Adipocyte (in vitro differentiated cells): ENCODE measurements at places on chromosomes 16 and 17.

DNA sequence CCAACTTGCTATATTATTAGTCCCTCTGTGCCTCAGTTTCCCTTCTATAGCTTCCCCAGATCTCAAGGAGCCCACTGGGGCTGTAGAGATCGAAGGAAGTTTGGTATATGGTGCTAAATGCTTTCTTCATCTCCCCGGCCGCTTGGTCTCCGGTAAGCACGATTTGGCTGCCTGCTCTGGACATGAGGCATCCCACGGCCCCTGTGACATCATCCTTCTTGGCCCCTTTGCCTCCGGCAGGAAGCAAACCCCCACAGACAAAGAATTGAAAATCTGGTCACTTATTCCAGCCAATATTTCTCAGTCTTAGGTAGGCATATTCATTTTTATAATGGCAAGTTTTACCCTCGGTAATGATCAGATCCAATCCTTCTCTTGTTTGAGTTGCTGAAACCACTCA is 65.8 kb downstream of the WSCD1 start:
- DNase-seq, result no peak

GRCh38 chr17:50102164-50102991 is 7.2 kb downstream of the PDK2 start:
- DNase-seq, result no peak

DNA sequence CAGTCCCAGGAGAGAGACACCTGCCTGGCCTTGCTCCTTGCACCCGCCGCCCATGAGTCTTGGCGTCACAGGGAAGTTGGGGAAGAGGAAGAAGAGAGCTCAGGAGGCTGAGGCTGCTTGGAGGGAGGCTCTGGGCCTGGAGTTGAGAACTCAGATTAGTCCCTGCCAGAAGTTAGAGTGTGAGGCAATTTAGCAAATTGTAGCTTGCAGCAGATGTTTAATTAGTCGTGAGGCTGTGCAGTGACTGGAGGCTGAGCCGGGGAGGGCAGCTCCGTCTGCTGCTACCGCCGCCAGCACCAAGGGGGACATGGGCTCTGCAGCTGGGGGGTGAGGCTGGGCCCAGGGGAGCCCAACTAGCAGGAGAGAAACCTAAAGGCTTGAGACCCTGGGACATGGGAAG is 738.3 kb upstream of the EEF2KMT start:
- DNase-seq, result no peak

DNA sequence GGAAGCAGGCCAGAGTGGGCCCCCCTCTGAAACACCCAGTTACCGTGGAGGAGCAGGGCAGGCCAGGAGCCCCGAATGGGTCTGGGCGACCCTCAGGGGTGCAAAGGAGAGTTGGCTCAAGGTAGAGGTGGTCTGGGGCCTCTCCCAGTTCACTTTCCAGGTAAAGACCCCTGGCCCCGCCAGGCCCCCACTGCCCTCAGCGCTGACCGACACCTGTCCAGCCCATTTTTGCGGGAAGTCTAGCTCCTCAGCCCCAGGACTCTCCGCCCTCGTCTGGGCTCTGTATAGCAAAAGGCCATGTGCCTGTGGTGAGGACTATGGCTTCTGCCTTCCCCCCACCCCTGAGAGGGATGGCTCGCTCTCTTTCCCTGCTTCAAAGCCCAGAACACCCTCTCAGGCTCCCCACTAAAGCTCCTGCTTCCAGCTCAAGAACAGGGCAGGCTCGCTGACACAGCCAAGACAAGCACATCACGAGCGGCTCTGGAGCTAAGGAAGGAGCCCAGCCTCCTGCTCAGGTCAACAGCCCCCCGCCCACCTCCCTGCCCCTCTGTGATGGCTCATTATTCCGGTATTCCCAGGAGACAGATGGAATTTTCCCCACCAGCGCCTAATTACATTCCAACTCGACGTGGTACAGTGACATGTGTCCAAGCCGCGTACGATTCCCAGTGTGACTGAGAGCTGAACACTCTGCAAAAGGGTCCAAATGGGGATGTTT is 59.4 kb downstream of the RTN4RL1 start:
- no peak for DNase-seq

DNA sequence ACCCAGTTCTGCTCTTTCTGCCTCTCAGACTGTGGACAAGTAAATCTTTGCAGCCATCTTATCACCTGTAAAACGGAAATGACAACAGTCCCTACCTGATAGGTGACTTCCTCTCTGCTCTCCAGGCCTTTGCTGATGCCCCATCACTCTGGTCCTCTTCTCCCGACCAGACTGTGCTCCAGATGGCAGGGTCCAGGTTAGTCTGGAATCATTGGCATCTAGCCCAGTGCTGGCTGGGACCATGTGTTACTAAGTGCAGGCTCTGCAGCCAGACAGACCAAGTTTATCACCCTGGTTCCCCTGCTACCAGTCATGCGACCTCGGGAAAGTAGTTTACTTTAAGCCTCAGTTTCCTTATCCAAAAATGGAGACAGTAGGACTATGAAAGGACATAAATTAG is 1.8 kb upstream of the NUBP1 start:
- no peak for DNase-seq

DNA sequence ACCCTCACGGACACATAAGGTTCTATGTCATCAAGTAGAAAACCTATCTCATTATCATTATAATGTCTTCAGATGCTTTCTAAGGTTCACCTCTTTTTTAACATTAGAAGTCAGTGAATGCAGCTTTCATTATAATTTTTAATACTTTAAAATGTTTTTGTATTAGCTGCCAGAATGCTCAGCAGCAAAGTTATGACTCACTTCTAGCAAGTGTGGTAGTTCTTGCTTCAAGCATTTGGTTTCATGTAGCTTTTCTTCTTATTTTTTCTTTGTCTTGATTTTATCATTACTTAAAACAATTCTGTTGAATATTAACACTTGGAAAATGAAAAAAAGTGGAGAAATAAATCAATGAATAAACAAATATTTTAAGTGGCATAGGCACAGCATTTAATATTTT is 23.4 kb downstream of the LPCAT2 start:
- DNase-seq, result peak; percentile 28

DNA sequence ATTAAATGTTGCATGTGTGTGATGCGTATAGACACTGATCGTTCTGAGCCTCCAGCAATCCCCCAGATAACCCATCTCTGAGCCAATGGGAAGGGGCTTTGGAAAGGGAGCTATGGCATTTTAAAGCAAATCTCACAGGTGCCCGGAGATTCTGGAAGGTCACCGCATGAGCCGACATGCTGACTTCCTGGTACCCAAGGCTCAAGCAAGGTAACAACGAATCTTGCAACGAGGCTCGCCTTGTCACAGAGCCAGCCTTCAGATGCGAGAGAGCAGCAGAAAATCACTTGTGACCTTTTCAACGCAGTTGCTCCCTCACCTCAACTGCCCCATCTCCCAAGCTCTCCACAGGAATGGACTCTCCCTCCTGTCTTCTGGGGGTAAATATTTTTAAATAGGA is 154.8 kb upstream of the CDH5 start:
- DNase-seq, result no peak

GRCh38 chr16:28162326-28162877 is 49.4 kb downstream of the XPO6 start:
- no peak for DNase-seq

- peak; percentile 33 for DNase-seq
Measured at GRCh38 chr17:40827746-40828453, 5.5 kb upstream of the KRT10 start.

- no peak for DNase-seq
Measured at GRCh38 chr16:88781140-88782077, 3.6 kb downstream of the PIEZO1 start.

GRCh38 chr16:63975669-63976068 is 1146.2 kb downstream of the CDH11 start:
- no peak for DNase-seq

DNA sequence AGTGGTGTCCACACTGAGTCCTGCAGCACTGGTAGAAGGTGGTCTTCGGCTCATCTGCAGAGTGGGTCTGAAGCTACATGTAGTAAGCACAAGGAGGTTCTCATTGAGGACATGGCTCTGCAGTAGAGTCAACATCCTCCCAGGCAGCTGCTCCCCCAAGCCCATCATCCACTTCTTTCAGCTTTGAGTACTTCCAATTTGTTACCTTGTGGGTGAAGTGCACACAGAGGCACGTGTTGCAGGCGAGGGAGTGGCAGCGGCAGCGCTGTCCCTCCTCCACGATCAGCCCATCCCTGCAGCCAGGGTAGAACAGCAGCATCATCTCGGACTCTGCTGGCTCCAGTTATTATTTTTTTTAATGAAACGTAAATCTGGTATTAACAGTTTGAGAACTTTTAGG is 1.8 kb upstream of the SSTR2 start:
- DNase-seq, result no peak

GRCh38 chr17:80822700-80823410 is 168.8 kb upstream of the CHMP6 start:
- no peak for DNase-seq

DNA sequence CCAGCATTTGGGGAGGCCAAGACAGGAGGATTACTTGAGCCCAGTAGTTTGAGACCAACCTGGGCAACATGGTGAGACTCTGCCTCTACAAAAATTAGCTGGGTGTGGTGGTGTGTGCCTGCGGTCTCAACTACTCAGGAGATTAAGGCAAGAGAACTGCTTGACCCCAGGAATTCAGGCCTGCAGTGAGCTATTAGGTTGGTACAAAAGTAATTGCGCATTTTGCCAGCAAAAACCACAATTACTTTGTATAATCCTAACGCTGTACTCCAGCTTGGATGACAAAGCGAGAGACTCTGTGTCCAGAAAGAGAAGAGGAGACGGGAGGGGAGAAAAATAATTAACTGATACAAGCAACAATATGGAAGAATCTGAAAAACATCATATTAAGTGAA is 32.7 kb downstream of the YWHAE start:
- DNase-seq, result no peak

DNA sequence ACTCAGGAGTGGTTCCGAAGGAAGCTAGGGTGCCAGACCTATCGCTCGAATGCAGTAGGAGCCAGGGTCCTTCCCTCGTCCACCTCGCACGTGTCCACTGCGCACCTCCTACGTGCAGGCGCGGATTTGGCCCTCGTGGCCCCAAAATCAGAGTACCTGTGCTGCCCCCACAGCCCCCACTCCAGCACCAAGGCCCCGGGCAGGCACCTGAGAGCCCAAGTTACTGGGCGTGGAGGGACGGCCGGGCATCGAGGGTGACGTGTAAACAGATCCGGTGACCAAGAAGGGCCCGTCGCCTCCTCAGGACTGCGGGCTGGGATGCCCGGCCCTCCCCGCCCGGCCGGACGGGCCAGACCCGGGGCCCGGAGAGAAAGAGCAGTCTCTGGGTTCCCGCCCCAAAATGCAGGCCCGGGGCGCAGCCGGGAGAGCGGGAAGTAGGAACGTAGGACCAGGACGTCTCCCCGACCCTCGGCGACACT is 492 bp downstream of the SLC25A39 start:
- peak; percentile 53 for DNase-seq

GRCh38 chr17:33712120-33712519 is 419.0 kb upstream of the ASIC2 start:
- DNase-seq, result no peak

GRCh38 chr17:8002721-8003593 is 542 bp downstream of the GUCY2D start:
- no peak for DNase-seq

DNA sequence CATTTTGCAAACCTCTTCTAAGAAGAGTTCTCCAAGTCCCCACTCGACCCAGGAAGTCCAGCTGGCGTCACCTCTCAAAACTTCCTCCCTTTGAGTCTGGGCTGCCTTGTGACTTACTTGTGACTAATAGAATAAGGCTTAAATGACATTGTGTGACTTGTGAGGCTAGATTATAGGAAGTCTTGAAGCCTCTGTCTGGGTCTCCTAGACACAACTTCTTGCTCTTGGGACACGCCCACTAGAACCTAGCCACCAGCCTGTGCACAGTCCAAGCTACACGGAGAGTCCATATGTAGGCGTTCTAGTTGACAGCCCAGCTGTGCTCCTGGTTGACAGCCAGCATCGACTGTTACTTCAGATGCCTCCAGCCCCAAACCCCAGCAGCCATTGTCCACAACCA is 66.7 kb upstream of the TANC2 start:
- no peak for DNase-seq

DNA sequence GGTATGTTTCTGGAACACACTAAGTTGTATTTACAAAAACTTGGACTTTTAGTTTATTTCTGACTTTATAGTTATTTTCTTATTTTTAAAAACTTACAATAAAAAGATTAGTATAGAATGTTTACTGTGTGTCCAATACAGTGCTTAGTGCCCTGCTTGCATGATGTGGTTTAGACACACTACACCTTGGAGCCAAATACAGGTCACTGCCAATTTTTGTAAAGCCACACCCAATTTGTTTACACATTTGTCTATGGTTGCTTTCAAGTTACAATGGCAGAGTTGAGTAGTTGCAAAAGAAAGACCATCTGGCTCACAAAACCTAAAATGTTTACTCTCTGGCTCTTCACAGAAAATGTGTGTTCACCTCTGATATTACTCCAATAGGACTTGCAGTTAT is 807.1 kb downstream of the KCNJ2 start:
- no peak for DNase-seq

DNA sequence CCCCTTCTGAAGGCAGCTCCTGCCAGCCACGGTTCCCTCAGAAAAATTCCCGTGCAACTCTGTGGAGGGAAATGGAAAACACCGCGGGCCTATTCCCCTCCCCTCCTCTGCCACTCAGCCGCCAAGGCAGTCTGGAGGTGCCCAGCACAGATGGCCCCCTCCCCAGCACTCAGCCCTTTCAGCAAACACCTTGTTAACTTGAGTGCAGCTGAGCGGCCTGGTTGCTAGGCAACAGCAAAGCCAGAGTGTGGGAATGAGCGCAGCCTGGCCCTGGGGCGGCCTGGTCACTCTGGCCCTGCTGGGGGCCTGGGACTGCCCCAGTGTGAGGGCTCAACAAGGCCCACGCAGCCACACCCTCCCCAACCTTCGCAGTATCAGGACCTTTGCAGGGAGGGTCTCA is 32.8 kb downstream of the CACNA1G start:
- no peak for DNase-seq

GRCh38 chr17:57549468-57549867 is 195.6 kb downstream of the CCDC182 start:
- no peak for DNase-seq

GRCh38 chr17:76631821-76632565 is 11.6 kb downstream of the ST6GALNAC1 start:
- DNase-seq, result no peak

DNA sequence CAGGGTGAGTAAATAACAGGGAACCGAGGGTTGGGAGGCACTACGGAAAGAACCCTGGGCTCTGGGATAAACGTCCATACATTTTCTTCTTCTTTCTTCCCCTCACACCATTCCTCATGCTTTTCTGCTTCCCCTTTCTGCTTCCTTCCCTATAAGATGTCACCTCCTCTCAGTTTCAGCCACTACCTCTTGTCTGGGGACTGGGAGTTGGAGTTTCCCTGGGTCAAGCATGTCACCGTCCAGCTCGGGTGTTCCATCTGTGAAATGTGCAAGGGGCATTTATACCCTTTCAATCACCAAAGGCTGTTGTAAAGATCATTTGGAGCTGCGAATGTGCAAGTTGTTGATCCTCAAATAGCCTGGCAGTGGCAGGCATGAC is 17.5 kb upstream of the CCL22 start:
- no peak for DNase-seq

GRCh38 chr16:19505600-19506303 is 16.1 kb downstream of the GDE1 start:
- DNase-seq, result peak; percentile 28
